Astrocyte (in vitro differentiated cells and primary cell): ENCODE measurements at places on chromosomes 16 and 17. TPM values are rescaled to one million over a fixed set of nuclear protein-coding genes. Genes with fewer than 3 reads are reported as not detected.

NUDT16L1 gene
- 42.2 and 43.6 TPM in 2 replicates for total RNA-seq

SLC35G3 gene
- not detected in 2 replicates for total RNA-seq

TBC1D3C gene
- not detected in 2 replicates for total RNA-seq

TMEM88 gene
- total RNA-seq = 25.3 and 33.7 TPM in 2 replicates

VPS9D1 gene
- total RNA-seq = 11.3 and 12.4 TPM in 2 replicates

PRDM7 gene
- total RNA-seq = not detected in 2 replicates

ACSM5 gene
- total RNA-seq = 0.67 TPM in 1 of 2 replicates, not detected in the other

ZNF597 gene
- 3.9 and 4.7 TPM in 2 replicates for total RNA-seq

DNA sequence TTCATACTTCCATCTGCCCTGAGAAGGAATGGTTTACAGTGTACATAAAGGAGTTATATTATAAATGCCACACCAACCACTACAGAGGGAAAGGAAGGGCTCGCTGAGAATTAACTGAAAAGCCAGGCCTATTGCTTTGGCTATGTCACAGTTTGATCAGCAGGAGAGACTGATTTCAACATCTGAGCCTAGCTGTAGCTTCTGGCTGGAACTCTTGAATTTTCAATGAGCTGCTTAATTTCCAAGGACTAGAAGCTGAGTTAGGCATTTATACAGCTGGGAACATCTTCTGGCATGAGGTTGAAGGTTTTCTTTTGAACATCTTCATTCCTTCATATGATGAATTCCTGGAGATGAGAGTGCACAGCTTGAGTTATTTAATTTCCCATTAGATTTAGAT, 47.6 kb upstream of the GNAO1 start:
- H3K4me1 ChIP-seq = no peaks in the 10 kb centered on the region
- no peaks in the 10 kb centered on the region for H3K27me3 ChIP-seq
- no peak for DNase-seq
- H3K36me3 ChIP-seq = no peaks in the 10 kb centered on the region
- H3K27ac ChIP-seq = no peak overlapping the region
- H3K4me3 ChIP-seq = no peak overlapping the region

DNA sequence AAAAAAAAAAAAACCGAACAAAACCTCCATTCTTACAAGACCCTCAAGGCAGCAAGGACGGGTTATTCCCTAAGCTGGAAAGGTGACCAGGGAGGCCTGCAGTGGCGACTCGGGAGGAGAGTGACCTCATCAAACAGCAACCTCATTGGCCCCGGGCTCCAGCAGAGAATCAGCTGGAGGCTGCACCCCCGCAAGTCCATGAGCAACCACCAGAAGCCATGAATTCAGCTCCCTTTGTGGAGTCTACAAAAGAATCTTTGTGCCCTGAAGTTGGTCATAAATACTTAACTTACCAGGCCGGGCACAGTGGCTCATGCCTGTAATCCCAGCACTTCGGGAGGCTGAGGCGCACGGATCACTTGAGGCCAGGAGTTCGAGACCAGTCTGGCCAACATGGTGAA, 80.9 kb upstream of the CREBBP start:
- H3K4me1 ChIP-seq = peaks cover 13% of the 10 kb centered on the region
- H3K27me3 ChIP-seq = peaks cover 11% of the 10 kb centered on the region
- DNase-seq = peak; percentile 47
- H3K36me3 ChIP-seq = no peaks in the 10 kb centered on the region
- H3K4me3 ChIP-seq = peak overlapping the region; percentile 62

- H3K27me3 ChIP-seq = no peaks in the 10 kb centered on the region
- H3K4me1 ChIP-seq = no peaks in the 10 kb centered on the region
- no peak overlapping the region for H3K4me3 ChIP-seq
- H3K36me3 ChIP-seq = no peaks in the 10 kb centered on the region
- no peak overlapping the region for H3K27ac ChIP-seq
Observed at GRCh38 chr16:73909529-73910035, 387.0 kb upstream of the PSMD7 start.

- no peak overlapping the region for H3K27ac ChIP-seq
- no peak for DNase-seq
- no peaks in the 10 kb centered on the region for H3K36me3 ChIP-seq
- H3K4me3 ChIP-seq = no peak overlapping the region
Observed at GRCh38 chr17:41518031-41518430, 659 bp downstream of the KRT15 start.

DNA sequence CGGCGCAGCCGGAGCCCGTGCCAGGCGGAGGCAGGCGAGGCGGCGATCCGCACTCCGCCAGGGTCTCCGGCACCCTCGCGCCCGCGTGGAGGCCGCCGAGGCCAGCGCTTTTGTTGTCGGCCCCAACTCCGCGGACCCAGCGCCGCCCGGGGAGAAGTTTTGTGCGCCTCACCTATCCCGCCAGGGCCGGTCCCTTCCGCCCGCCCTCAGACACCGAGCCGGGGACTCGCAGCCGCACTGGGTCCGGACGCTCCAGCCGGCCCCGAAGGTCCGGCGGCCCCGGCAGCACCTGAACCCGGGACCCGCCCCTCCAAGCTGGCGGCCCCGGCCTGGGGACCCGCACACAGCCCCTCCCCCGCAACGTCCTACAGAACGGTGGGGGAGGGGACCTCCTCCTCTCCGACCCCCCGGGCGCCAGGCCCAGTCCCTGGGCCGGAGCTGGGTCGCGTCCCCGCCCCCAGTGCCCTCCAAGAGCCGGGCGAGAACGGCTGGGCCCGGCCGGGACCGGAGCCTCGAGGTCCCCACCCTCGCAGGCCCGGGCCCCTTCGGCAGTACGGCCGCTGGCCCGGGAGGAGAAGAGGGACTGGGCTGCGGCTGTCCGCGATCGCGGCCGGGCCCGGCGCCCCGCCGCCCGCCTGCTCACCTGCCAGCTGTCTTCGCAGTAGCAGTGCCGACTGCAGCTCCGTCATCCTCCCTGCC, 698 bp downstream of the UBE2G1 start:
- no peaks in the 10 kb centered on the region for H3K27me3 ChIP-seq
- peak overlapping the region; percentile 67 for H3K4me3 ChIP-seq
- no peaks in the 10 kb centered on the region for H3K36me3 ChIP-seq
- H3K27ac ChIP-seq = peak overlapping the region; percentile 85

- peak; percentile 50 for DNase-seq
- peaks cover 36% of the 10 kb centered on the region for H3K36me3 ChIP-seq
- no peak overlapping the region for H3K27ac ChIP-seq
- no peaks in the 10 kb centered on the region for H3K4me1 ChIP-seq
Observed at GRCh38 chr17:59643159-59644140, 23.8 kb downstream of the CLTC start.

GRCh38 chr17:2172077-2172851, 117.4 kb downstream of the HIC1 start:
- H3K4me1 ChIP-seq = peaks cover 51% of the 10 kb centered on the region
- H3K27ac ChIP-seq = peak overlapping the region; percentile 99
- no peak overlapping the region for H3K4me3 ChIP-seq

DNA sequence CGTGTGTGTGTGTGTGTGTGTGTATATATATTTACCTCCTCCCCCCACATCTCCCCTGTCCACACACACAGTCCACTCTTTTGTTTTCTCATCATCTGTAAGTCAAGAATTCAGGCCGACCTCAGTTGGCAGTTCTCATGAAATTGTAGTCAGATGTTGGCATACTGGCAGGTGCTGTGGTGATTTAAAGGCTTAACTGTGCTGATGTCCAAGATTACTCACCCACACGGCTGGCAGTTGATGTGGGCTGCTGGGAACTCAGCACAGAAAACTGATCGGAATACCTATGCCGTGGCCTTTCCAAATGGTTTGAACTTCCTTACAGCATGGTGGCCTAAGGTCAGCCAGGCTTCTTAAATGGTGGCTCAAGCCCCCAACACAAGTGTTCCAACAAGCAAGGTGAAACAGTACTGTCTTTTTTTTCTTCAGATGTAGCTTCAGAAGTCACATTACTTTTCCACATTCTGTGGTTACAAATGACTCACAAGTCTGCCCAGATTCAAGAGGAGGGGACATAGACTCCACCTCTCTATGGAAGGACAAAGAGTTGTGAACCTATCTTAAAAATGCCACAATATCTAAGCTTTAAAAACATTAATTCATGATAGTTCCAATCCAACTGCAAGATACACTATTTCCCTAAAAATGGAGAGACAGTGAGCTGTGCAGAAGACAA, 198.5 kb upstream of the HS3ST4 start:
- no peak overlapping the region for H3K4me3 ChIP-seq
- H3K27ac ChIP-seq = peak overlapping the region; percentile 70
- H3K27me3 ChIP-seq = no peaks in the 10 kb centered on the region
- H3K4me1 ChIP-seq = no peaks in the 10 kb centered on the region
- peak; percentile 14 for DNase-seq
- no peaks in the 10 kb centered on the region for H3K36me3 ChIP-seq

- H3K36me3 ChIP-seq = no peaks in the 10 kb centered on the region
- no peak for DNase-seq
- H3K4me1 ChIP-seq = no peaks in the 10 kb centered on the region
- no peaks in the 10 kb centered on the region for H3K27me3 ChIP-seq
- H3K4me3 ChIP-seq = no peak overlapping the region
- no peak overlapping the region for H3K27ac ChIP-seq
Observed at GRCh38 chr16:60755907-60756306, 1280.3 kb downstream of the CDH8 start.

DNA sequence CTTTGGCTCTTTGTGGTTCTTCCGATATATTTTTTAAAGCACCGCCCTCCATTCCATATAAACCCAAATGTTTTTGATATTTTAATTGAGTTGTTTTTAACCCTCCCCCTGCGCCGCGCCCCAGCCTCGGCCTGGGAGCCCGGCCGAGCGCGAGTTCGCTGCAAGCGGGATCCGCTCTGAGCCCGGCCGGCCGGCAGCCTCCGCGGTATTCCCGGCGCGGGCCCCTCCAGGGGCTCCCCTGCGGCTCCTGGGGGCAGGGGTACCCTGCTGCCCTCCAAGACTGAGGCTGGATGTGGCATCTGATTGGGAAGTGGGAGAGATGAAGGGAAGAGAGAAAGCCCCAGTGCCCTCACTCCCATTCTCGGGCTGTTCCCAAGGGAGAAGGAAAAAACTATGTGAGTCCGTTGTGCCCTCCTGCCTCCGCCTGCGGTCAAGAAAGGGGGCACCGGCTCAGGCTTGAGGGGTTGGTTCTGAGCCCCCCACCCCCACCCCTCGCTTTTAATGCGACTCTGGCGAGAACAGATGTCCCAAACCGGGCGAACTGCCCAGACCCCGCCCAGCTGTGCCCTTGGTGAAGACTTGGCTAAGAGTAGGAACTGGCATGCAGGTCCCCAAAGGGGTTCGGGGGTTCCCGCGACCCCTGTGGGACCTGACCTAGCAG, 8.6 kb downstream of the NEUROD2 start:
- H3K27me3 ChIP-seq = peaks cover 93% of the 10 kb centered on the region
- H3K36me3 ChIP-seq = no peaks in the 10 kb centered on the region
- no peak overlapping the region for H3K27ac ChIP-seq
- DNase-seq = no peak
- H3K4me3 ChIP-seq = no peak overlapping the region
- no peaks in the 10 kb centered on the region for H3K4me1 ChIP-seq

DNA sequence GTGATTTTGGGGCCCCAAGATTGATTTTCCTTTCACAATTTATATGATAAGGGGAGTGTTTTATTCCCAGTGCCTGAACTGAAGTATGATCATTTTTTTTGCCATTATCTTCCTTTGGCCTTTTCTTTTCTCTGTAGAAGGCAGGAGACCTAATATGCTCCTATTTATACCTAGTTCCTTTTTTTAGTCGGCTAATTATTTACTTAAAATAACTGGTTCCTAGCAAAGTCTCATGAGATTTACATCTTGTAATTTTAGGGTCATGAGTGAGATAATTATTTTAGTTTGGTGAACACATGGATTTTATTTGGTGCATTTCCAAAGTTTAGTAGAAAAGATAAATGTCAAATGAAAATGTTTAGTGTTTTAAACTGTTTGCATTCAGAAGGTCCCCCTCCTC, 24.8 kb downstream of the SEC14L1 start:
- DNase-seq = no peak
- H3K4me1 ChIP-seq = peaks cover 16% of the 10 kb centered on the region
- no peaks in the 10 kb centered on the region for H3K27me3 ChIP-seq
- no peak overlapping the region for H3K4me3 ChIP-seq
- peaks cover 6% of the 10 kb centered on the region for H3K36me3 ChIP-seq

DNA sequence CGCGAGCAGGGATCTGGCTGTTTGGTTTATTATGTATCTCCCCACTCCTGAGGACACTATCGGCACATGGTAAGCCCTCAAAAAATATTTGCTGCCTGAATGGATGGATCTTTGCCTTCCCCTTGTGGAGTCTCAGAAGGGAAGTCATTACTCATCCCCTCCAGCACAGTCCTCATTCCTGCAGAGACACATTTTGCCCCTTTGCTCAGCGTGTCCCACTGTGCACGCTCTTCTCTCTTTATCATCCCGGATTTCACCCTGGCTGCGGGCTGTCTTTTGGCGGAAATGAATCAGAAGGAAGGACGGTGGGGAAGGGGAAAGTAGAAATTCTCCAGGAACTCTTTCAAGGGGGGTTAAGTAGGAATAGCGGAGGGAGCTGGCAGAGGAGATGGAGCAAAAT, 125.2 kb upstream of the CDC42EP4 start:
- H3K4me1 ChIP-seq = no peaks in the 10 kb centered on the region
- H3K4me3 ChIP-seq = no peak overlapping the region
- peak; percentile 1 for DNase-seq
- no peak overlapping the region for H3K27ac ChIP-seq

DNA sequence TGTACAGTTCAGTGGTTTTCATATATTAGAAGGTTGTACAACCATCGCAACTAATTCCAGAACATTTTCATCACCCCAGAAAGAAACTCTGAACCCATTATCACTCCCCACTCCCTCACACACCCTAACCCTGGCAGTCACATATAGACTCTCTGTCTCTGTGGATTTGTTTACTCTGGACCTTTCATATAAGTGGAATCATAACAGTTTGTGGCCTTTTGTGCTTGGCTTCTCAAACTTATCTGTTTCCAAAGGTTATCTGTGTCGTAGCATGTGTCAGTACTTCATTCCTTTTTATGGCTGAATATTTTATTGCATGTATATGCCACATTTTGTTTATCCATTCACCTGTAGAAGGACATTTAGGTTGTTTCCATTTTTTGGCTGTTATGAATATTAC, 12.4 kb downstream of the TENT4B start:
- DNase-seq = no peak
- H3K4me3 ChIP-seq = no peak overlapping the region
- peaks cover 12% of the 10 kb centered on the region for H3K4me1 ChIP-seq
- H3K36me3 ChIP-seq = no peaks in the 10 kb centered on the region
- no peaks in the 10 kb centered on the region for H3K27me3 ChIP-seq
- H3K27ac ChIP-seq = no peak overlapping the region

DNA sequence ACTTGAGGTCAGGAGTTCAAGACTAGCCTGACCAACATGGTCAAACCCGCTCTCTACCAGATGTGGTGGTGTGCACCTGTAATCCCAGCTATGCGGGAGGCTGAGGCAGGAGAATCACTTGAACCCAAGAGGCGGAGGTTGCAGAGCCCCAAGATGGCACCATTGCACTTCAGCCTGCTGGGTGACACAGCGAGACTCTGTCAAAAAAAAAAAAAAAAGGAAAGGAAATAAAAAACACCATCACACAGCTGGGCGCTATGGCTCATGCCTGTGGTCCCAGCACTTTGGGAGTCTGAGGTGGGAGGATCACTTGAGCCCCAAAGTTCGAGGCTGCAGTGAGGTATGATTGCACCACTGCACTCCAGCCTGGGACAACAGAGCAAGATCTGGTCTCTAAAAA, 13.3 kb upstream of the SBK1 start:
- no peaks in the 10 kb centered on the region for H3K36me3 ChIP-seq
- DNase-seq = no peak
- H3K4me3 ChIP-seq = no peak overlapping the region
- no peak overlapping the region for H3K27ac ChIP-seq
- peaks cover 4% of the 10 kb centered on the region for H3K27me3 ChIP-seq

- no peak for DNase-seq
- no peaks in the 10 kb centered on the region for H3K4me1 ChIP-seq
- H3K27me3 ChIP-seq = no peaks in the 10 kb centered on the region
- H3K36me3 ChIP-seq = no peaks in the 10 kb centered on the region
- no peak overlapping the region for H3K4me3 ChIP-seq
Observed at GRCh38 chr17:73316919-73317505, 5.2 kb upstream of the CDC42EP4 start.
